ENCODE measurements at places on chromosomes 6 and 20.

DNA sequence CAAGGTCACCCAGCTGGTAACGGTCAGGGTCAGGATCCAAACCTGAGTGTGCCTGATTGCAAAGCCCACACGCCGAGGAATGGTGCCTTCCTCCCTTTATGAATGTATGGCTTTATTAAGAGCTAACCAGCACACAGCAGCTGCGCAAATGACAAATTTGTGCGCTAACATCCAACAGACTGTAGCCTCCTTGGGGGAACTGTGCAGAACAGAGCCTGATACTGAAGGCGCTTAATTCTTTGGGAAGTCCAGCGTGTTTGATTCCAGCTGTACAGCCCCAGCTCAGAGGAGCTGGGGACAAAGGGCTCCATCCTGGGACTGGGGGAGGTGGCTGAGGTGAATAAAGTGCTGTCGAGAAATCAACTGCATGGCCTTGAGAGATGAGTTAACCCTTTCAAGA lies 75.7 kb upstream of the JARID2 start:
- no peak for DNase-seq

GRCh38 chr6:106163966-106164877 lies 78.1 kb downstream of the PRDM1 start:
- DNase-seq = peak; percentile 41

GRCh38 chr6:83152913-83153312 lies 40.2 kb downstream of the PGM3 start:
- DNase-seq = no peak

DNA sequence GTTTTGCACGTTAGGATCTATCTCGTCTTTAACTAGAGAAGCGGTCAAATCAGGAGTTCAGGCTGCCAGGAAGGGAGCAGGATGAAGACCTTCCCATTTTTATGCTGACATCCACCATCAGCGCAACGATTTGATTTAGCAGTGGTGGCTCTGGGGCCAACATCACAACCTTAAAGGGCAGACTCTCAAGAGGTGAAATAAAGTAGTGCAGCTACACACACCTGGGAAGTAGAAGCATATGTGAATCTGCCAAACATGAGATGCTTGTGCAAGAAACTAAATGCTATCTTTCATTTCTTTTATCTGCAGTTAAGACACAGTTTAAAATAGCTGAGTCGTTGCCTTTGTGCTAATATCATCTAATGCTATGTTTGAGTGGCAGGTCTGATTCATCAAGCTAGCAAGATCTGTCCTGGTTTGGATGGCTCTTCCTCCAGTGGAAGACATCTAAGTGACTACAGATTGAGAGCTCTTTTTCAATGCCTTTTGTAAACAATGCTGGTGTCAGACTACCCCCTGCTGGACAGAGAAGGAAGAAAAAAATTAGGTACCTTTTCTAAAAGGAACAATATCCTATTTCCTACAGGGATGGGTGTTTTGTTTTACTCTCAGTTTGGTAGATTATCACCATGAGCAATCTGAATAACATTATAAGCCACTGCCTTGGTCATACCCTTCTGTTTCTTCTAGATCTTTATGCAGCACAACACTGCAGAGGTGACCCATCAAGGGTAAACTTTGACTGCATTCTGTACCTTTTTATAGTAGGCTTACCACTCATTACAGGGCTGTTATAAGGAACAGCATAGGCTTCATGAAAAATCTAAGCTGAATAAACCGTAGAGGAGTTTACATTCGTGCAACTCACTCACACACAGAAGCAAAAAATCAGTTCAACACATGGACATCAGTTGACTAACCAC lies 171.6 kb upstream of the FBXL4 start:
- peak; percentile 71 for DNase-seq

GRCh38 chr6:143049611-143050010 lies 11.1 kb upstream of the AIG1 start:
- no peak for DNase-seq

DNA sequence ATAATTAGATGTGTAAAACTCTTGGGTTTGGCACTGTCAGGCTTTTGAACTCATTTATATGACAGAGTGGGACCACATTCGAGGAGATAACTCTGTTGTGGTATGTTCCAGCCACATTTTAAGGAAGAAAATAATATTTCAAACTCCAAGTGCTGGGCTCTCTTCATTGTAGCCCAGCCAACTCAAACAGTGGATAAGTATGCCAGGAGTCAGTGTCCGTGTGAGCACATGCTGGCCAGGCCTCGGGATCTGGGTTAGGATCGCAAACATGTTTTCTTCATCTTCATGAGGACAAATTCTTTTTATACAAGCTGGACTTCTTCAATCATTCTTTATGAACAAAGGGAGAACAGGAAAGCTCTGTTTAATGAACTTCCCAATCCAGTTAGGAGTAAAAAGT lies 497.5 kb downstream of the MAFB start:
- no peak for DNase-seq

DNA sequence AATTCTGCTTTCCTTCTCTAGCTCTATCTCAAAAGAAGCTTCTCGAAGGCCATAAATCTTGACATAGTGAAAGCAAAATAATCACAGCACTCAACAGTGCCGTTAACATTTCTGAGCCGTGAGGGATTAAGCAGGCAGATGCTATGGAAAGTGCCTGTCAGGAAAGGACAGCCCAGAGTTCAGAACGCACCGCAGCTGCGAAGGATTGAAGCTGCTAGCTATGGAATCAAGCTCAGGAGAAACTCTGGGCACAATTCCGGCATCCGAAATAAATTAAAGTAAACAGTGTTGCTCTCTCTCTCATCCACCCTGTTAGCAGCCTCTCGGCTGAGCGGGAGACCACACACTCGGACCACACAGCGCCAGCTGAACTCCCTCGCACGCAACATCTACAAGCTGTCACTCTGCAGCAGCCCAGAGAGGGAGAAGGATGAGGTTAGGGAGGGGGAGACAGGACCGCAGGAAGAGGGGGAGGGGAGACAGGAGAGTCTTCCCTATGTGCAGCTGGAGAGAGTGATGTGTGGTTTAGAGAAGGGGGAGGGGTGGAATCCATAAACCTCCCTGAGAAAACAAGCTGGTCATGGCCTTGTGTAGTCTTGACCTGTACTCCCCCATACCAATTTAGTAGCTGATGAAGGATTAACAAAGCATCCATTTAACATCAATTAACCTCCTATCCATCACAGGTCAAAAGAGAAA lies 9.0 kb downstream of the EXOC2 start:
- DNase-seq = no peak

- DNase-seq = no peak
Measured at GRCh38 chr20:60591172-60591799, 633.1 kb downstream of the CDH26 start.

DNA sequence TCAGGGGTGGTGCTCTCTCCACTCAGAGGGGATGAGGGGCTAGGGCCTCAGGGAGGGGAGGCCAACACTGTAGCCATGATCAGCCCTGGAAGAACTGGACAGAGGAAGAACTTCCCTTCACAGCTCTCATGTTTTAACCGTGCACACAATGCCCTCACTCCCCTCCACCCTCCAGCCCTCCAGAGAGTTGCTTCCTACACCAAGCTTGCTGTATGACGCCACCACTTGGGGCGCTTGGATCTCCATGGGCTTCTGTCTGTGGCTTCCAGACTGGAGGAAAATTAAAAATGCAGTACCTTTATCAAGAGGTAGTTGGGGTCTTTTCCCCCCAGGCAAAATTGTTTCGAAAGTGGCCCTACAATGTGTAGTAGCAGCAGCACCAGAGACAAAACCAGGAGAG lies 48.4 kb downstream of the ARHGAP40 start:
- DNase-seq = no peak
